ENCODE measurements at places on chromosomes 1 and 21.

- DNase-seq: peak; percentile 74
Measured at GRCh38 chr21:39087238-39088030, 95.8 kb downstream of the PSMG1 start.

DNA sequence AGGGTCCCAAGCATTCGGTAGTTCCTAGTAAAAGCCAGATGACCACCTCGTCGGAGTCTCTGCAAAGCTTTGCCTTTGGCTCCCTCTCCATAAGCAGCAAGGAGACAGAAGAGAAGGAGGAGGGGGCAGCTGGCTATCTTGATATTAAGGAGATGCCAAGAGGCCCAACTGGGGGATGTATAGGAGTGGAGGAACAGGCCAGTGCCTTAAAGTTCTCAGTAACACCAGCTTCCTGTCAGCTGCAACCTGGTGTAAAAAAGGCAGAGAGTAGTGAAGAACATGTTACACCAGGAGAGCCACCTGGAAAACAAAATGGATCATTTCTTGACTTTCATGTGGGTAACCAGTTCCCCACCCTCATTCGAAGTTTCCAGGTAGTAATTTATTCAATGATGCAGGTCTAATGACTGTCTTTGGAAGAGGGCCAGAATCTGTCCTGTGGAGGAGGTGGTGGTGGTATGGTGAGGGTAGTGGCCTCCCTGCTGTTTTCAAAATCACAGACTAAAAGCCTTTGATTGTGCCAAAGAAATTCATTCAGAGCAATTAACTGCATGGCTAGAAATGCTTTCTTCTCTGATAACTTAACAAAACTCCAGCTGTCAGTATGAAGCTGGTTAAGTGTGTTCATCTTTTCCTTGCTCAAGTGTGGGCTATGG lies 27.3 kb downstream of the TMEM200B start:
- DNase-seq: no peak

- DNase-seq: no peak
Measured at GRCh38 chr1:80194221-80194620, 1187.7 kb upstream of the ADGRL4 start.

DNA sequence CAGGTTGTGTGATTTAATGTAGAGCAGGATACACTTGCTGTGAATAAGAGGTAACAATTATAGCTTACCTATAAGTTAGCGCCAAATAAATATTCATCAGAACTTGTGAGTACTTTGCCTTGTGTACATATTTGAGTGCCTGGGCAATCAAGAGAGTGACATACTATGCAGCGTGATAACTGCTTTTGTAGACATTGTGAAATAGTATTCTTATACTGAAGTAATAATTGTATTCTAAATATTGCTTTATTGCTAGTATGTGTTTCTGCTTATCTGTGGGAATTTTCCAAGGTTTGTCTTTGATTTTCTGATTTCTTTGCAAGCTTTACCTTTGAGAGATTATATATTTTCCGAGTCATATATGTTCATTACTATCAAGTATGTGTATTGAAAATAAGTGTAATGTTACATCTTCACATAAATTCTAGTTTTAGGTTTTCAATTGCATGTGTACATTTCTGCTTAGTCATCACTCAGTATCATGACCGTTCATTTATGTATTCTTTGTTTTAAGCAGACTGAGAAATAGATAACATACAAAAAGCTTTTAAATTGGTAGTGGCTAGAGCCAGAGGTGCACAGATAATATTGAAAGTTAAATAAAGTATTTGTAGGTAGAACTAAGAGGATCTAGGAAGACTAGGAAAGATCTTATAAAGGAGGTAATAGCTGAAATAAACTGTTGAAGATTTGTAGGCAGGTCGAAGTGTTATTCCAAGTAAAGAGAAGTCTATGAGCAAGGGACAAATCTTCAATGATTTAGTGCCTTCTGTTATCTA lies 19.5 kb downstream of the USP25 start:
- no peak for DNase-seq
